CD4-positive, alpha-beta T cell treated with Interferon alpha-2 for 1 hour (primary cell): ENCODE measurements at places on chromosomes 6 and 20.

GRCh38 chr6:26122402-26122792 lies 35.2 kb downstream of the HFE start:
- DNase-seq: no peak

DNA sequence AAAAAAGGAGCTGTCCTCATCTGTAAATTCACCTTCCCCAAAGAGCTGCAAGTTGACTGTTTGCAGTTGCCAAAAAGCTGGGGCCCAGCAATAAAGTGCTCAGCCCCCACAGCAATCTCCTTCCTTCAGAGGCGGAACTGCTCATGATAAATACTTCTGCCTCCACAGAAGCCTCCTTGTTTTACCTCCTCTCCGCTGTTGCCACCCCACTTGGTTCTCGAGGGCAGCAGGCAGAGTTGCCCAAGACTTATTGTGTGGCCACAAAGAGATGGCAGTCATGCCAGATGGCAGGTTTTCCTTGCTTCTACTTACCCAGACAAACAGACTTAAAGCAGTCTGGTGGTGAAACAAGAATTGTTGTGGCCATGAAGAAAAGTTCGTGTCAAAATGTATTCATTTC lies 66.3 kb downstream of the SLX4IP start:
- no peak for DNase-seq

DNA sequence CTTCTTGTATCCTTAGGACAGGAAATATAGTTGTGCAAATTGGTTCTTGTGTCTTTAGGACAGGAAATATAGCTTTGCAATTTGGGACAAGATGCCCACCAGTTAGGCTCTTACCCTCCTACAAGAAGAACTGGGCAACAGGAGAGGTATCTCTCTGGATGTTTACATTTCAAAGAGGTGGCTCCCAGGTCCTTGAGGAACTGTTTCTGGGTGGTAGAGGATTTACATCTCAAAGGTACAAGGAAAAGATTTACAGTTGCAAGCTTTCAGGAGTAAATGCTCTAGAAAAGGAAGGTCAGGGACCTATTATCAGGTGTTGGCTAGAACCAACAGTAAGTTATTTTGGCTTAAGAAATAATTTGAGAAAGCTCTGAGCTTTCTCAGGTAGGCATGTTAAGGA lies 19.2 kb downstream of the RNF182 start:
- DNase-seq: no peak

GRCh38 chr20:39974966-39975501 lies 714.0 kb downstream of the MAFB start:
- DNase-seq: no peak

GRCh38 chr6:136093835-136094234 lies 156.3 kb downstream of the MTFR2 start:
- no peak for DNase-seq

DNA sequence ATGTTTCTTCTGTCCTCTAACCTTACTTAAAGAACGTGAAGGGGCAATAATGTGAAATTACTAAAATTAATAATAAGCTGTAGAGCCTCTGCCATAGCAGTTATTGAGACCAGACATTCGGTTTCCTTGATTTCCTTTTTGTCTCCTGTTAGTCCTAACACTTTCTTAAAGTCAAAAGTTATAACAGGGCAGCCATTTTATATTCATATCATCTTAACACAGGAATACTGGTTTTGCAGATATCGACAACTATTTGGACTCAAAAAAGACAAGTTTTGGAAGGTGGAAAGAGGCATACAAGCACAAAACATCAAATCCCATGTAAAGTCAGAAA lies 33.5 kb downstream of the HFE start:
- DNase-seq: no peak

GRCh38 chr20:19405958-19406357 lies 193.5 kb downstream of the SLC24A3 start:
- no peak for DNase-seq

DNA sequence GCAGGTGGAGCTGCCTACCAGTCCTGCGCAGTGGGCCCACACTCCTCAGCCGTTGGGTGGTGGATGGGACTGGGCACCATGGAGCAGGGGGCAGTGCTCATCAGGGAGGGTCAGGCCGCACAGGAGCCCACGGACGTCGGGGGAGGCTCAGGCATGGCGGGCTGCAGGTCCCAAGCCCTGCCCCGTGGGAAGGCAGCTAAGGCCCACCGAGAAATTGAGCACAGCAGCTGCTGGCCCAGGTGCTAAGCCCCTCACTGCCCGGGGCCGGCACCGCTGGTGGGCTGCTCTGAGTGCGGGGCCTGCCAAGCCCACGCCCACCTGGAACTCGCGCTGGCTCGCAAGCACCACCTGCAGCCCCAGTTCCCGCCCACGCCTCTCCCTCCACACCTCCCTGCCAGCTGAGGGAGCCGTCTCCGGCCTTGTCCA lies 30.2 kb upstream of the ID4 start:
- no peak for DNase-seq

GRCh38 chr6:146868671-146869209 lies 270.0 kb downstream of the ADGB start:
- no peak for DNase-seq

DNA sequence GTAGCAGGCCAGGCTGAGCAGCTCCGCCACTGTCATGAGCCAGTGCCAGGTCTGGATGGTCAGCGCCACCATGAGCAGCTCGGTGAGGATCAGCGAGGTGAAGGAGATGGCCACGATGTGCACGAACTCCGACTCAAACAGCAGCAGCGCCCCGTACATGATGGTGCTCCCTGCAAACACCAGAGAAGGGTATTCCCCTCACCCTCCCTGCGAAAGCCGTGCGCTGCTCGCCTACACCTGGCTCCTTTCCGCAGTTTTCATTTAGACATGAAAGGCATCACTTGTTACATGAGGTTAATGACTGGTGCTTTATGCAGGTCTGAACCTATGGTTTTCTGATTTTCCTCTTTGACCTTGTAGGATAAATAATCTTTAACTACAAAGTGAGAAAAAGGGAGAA lies 62.3 kb upstream of the NFATC2 start:
- no peak for DNase-seq

GRCh38 chr20:57819691-57820380 lies 110.0 kb upstream of the PMEPA1 start:
- no peak for DNase-seq

DNA sequence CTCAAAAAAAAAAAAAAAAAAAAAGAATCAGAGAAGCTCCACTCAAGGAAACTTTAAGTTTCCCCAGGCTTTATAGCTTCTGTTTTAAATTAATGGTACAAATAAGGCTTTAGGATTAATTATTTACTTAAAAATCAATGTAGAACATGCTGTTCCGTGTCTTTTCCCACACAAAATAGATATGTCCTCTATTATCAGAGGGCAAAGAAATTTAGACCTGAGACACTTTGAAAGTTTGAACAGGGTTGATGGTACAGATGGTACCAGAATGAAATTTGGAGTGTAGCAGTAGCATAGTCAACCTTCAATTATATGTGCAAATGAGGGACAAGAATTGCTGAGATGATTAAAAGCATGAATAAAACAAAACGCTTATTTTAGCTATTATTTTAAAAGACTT lies 32.2 kb upstream of the REV3L start:
- DNase-seq: no peak

DNA sequence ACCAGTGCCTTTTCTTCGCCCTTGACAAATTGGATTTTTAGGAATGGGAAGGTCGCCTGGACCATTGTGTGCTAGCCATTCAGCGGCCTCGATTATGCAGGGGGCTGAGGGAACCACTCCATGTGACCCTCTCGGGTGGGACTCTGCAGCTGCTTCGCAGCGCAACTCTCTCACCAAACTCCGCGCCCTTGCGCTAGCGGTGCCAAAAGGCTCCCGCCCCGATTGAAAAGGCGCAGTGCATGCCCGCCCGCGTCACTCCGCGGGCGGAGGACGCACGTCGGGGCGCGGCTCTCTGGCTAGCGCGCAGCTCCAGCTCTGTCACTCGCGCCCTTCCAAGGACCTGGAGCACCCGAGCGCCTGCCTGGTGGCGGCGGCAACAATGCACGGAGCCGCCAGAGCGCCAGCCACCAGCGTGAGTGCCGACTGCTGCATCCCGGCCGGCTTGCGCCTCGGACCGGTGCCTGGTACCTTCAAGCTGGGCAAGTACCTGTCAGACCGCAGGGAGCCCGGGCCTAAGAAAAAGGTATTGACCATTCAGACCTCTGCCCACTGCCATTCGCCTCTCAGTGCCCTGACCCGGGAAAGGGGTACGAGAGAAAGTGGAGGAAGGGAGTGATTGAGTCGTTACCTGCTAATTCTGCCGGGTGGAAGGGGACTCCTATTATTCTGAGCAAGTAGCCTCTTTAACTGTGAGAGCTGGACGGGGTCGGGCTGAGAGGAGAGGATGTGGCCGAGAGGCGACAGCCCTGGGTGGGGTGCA lies at the start of gene PRDM13:
Gene PRDM13, plus strand, starts transcription at position 178 of the 760 bp plus-strand sequence. Its CDS starts 202 bp downstream, at position 380.
- DNase-seq: no peak

GRCh38 chr20:391041-391711 lies 10.6 kb downstream of the TRIB3 start:
- no peak for DNase-seq

- no peak for DNase-seq
Measured at GRCh38 chr6:168100803-168101589, 22.0 kb upstream of the FRMD1 start.

DNA sequence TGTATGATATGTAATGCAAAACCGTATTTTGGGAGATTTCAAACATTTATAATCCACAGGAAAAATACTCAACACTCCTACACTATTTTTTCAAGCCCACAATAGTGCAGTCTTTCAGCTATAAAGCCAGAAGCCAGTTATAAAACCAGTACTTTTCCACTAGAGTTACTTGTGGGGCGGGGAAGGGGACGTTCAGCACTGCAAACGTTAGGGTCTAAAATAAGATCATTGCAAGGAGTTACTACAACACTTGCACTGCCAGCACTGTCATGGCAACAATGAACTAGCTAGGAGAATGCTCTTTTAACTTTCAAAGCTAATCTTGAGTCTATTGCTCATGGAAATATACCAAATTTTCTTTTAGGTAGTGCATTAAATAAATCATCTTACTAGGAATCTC lies 14.7 kb downstream of the SESN1 start:
- DNase-seq: no peak

GRCh38 chr6:148533309-148534107 lies 190.9 kb downstream of the SASH1 start:
- no peak for DNase-seq

DNA sequence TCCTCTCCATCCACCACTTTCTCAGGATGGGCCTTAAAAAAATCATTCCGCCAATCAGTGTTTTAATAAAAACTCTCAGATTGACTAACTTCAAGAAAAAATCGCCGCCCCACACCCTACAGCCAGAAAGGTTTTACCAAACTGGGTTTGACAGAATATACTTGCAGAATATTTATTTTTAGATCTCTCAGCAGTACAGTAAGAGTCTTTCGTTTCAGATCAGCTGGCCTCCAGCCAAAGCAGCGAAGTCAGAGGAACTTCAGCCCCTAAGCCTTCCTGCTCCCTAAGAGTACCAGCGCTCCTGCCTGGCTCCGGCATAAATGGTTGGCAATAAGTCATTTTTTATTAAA lies 24.7 kb downstream of the TBC1D7 start:
- DNase-seq: peak; percentile 27

GRCh38 chr20:5172903-5173463 lies 46.2 kb downstream of the CDS2 start:
- DNase-seq: no peak

DNA sequence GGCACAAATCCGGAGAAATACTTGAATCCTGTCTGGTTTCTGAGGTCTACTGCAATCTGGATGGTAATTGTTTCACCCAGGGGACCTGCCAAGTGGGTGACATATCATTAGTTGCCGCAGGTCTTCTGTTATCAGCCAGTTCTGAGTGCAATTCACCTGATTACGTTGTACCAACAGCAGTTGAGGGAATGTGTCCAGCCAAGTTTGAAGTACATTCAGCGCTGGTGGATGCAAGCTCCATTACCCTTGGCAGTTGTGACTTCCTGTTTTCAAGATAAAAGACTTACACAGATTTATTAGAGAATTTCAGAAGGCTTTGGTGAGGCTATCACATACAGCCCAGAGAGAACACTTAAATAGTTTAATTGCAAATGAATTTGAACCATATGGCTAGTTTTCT lies 42.8 kb downstream of the FNDC1 start:
- no peak for DNase-seq

GRCh38 chr6:30684386-30685156 lies 1.9 kb downstream of the PPP1R18 start:
- peak; percentile 63 for DNase-seq

DNA sequence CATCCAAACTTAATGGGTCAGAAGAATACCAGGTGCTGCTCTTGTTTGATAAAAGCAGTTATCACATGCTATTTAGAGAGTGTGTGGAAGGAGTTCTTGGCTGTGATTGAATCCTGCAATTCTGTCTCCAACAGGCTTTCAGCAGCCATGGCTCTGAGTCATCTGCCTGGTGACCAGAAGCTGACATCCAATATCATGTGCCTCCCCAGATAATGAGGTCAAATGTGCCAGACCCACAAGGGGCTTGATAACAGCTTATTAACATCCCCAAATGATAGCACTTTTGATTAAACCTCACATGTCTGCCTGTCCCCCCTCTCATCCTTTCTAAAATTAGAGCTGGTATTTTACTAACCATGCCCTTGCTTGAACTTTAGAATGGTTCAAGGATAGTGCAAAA lies 175.7 kb upstream of the PLN start:
- DNase-seq: no peak

DNA sequence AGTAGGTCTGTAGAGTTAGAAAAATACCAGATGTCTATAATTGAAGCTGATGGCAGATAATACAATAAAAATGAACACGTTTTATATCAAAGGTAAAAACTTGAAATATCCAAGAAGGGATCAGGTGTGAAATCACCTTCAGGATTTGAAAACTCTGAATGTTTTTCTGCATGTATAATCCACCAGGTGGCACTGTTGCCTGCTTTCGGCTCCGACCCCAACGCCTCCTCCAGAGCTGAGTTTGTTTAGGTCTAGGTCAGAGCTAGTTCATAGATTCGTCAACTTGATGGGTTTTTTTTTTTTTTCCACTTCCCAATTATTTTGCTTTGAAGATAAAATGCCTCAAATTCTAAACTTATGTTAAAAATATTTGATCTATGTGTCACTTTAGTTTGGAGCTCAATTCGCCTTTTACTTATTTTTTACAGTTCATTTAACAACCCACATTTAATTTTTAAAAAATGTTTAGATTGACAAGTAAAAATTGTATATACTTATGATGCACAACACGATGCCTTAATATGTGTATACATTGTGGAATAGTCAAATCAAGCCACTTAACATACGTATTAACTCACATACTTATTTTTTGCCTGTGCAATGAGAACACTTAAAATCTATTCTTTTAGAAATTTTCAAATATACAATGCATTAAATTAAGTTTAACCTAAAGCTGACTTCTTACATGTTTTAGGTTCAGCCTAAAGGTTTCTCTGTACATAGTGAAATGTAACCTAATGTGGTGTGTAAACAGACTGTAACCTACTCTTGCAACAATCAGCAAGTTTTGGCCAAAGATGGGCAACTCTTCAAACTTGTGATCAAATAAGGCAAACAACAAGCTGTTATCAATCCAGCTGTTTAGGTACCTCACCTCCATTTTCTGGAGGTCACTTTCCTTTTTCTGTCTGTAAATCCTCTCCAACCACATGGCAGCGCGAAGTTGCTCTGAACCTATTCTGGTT lies 39.4 kb upstream of the ENPP4 start:
- DNase-seq: peak; percentile 60

- DNase-seq: no peak
Measured at GRCh38 chr6:131954775-131955107, 3.6 kb upstream of the CCN2 start.
